ENCODE measurements at places on chromosomes 13 and 19.

GRCh38 chr19:43318203-43318602 lies 35.3 kb upstream of the CD177 start:
- DNase-seq, result no peak

GRCh38 chr13:48862572-48862971 lies 113.1 kb upstream of the FNDC3A start:
- no peak for DNase-seq

DNA sequence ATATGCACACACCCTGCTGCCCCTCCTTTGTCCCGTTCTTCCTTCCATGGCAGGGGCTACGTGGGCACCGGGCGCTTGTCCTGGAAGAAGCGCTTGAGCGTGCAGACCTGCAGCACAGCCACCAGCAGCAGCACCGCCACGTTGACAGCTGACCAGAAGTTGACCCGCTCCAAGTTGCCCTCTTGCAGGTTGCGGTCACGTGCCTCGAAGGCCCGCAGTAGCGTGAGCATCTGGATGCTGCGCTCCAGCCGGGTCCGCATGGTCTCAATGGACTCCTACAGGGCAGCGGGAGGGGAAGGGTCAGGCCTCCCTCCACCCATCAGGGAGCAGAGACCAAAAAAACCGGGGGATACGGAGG lies 3.1 kb downstream of the TMED1 start:
- no peak for DNase-seq

DNA sequence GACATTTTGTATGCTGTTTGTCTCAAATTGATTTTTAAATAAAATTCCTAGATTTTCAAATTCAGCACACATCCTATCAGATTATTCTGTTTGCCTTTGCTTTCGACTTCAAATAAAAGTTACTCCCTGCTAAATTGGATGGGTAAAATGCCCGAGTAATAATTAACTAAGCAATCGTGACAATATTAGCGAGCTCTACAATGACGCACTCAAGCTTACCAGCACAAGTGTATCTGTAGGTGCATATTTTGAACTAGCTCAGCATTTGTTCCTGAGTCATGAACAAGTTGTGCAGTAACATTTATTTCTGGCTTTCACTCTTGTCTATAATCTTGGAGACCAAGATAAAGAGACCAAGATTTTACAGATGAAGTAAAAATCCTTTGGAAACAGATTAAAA lies 113.4 kb downstream of the UBL3 start:
- DNase-seq, result no peak

- no peak for DNase-seq
Observed at GRCh38 chr19:31538879-31539278, 189.6 kb upstream of the TSHZ3 start.

- DNase-seq, result no peak
Observed at GRCh38 chr19:30802424-30803013, 430.3 kb downstream of the ZNF536 start.

- DNase-seq, result no peak
Observed at GRCh38 chr19:8458380-8458779, 13.6 kb downstream of the HNRNPM start.

GRCh38 chr13:69010789-69011188 lies 1096.8 kb upstream of the ATXN8OS start:
- no peak for DNase-seq

DNA sequence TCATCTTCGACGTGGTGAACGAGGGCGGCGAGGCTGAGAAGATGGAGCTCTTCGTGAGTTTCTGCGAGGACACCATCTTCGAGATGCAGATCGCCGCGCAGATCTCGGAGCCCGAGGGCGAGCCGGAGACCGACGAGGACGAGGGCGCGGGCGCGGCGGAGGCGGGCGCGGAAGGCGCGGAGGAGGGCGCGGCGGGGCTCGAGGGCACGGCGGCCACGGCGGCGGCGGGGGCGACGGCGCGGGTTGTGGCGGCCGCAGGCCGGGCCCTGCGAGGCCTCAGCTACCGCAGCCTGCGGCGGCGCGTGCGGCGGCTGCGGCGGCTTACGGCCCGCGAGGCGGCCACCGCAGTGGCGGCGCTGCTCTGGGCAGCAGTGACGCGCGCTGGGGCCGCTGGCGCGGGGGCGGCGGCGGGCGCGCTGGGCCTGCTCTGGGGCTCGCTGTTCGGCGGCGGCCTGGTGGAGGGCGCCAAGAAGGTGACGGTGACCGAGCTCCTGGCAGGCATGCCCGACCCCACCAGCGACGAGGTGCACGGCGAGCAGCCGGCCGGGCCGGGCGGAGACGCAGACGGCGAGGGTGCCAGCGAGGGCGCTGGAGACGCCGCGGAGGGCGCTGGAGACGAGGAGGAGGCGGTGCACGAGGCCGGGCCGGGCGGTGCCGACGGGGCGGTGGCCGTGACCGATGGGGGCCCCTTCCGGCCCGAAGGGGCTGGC lies 52.6 kb downstream of the MAP4K1 start:
- DNase-seq, result peak; percentile 24

- no peak for DNase-seq
Observed at GRCh38 chr19:29753190-29753933, 38.3 kb upstream of the C19orf12 start.

DNA sequence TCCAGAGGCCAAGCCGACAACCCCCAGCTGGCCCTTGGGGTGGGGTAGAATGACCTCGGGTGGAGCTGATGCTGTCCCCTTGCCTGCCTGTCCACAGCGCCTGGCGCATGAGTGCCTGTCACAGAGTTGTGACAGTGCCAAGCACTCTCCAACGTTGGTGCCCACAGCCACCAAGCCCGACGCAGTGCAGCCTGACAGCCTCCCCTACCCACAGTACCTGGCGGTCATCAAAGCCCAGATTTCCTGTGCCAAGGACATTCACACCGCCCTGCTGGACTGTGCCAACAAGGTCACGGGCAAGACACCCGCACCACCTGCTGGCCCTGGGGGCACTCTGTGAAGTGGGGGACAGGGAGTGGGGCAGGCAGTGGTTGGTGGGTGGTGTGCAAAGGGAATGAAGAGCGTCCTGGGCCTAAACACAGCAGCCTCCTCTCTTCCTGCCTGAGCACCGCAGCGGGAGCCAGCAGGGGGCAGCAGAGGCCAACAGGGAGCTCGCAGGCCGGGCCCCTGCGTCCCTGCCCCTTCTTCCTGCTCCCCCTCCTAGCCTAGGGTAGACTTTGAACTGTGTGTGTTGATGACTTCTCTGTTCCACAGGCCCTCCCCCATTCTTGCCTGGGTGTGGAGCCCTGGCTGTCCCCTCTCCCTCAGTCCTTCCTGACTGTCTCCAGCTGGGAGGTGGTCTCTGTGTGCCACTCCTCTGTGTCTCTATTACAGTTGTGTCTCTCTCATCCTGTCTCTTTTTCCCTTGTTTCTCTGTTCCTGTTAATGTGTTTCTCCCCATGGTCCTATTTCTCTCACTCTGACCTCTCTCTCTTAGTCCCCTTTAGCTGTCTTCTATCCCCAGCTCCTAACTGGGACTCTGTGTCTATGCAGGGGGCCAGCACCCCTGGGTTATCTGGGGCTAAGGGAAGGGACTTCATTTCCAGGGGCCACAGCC lies 6.5 kb downstream of the MED29 start:
- DNase-seq, result peak; percentile 94

- DNase-seq, result no peak
Observed at GRCh38 chr13:109253316-109253715, 533.1 kb downstream of the IRS2 start.

DNA sequence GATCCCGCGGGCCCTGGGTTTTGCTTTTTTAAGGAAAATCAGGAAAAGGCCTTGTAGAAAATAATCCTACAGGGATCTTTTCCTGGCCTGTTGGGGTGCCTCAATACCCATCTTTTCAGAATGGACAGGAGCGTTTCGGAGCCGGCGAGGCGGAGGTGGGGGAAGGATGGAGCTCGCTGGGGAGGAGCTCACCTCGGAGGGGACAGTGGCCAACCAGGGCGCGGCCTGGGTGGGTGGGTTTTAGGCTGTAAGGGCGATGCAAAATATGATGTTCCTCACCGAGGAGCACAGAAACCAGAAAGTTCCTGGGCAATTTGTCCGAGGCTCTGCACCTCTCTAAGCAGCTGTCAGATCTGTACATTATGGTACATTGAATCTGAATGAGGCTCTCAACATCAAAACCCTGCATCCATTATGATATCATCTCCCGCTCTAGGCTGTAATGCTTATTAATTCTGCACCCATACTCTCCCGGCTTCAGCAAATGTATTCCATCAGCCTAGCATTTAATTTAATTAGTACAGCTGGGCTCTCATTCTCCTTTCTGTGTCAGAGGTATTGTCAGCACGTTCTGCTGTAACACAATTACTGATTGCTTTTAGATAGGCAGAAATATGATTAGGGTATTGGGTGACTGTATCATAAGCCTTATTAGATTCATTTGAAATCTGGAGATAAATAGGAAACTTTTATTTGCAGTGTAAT lies 90.3 kb upstream of the SOX1 start:
- no peak for DNase-seq

- no peak for DNase-seq
Observed at GRCh38 chr19:36215276-36216123, 594 bp downstream of the ZNF146 start.

DNA sequence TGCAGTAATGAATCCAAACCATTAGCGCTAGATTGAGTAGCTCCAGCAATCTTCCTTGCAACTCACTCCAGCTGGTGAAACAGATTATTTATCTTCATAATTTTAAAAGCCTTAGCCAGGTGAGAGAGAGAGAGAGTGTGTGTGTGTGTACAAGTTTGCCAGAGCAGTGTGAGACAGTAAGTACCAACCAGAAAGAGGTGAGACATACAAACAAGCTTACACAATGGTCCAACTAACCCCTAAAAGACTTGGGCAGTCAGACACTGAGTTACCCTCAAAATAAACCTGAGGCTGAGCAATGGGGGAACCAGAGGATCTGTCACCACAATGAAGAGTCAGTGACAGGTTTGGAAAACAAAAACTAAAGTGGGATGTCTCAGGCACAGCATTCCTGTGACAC lies 8.1 kb upstream of the THSD1 start:
- no peak for DNase-seq

- no peak for DNase-seq
Observed at GRCh38 chr19:54803410-54803809, at the start of gene KIR2DL4. Gene KIR2DL4, plus strand, starts transcription at chr19:54803610. Its CDS starts 42 bp downstream, at chr19:54803652.

- no peak for DNase-seq
Observed at GRCh38 chr13:46687810-46688209, 109.2 kb downstream of the ESD start.

DNA sequence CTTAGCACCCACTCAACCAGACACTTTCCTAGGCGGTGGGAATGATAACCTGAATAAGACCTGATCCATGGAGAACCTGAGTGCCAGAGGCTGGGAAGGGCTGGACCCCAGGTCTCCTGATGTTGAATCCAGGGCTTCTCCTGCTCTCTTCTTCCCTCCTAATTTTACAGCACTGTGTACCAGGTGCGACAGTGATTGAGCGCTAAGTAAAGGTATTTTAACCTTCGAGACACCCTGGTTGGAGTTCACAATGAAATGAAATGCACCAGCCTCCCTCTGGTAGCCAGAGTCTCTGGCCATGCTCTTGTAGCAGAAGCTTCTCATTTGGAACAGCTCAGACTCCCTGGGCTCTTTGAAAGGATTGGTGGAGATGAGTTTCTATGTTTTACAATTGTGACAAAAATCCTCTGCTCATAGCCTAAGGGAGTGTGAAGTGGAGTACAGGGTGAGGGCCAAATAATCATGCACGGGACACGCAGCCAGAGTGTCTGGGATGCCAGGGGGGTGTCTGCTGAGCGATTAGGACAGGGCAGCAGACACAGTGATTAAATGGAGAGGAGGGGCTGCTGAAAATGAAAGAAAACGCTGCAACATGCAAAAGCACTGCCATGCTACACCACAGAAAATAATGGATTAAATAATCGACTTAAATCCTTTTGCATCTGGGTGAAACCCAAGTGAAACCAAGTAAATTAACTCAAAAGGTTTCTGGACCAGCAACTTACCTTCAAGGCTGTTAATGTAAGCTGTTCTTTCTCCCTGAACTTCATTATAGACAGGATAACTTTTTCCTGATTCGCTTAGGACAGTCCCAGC lies 83.8 kb downstream of the FAM216B start:
- no peak for DNase-seq

- no peak for DNase-seq
Observed at GRCh38 chr19:5994405-5995165, 16.6 kb upstream of the RANBP3 start.

- DNase-seq, result no peak
Observed at GRCh38 chr13:82294226-82294625, 1588.0 kb downstream of the SLITRK1 start.

DNA sequence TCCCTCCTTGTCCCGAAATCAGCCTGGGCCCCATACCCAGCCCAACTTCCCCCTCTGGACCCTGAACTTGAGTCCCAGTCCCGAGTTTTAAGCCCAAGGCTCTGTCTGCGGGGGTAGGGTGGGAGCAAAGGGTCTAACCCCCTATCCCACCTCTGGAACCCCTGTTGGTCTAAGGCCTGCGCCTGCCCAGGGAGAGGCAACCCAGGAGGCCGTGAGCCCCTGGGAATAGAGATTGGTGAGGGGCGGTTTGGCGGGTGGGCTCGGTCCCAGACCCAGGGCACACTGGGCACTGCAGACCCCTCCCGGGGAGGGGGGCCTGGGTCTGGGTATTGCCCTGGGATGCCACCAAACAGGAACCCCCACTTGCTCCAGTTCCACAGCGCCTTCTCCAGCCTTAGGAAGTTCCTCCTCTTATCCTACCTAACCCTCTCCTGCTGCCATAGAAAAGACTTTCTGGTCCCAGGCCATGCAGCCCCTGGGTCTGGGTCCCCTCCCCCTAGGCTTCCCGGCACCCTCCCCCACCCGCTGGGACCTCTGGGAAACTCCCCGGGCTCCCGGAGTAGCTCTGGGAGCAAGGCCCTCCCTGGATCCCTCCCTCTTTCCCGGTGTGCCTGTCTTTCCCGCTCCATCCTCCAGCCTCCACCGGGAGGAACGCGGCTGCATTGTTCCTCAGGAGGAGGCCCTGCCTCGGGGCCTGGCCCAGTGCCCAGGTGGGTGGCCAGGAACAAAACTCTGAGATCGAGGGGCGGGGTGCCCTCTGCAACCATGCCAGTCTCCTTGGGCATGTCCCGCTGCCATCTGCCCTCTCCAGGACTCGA lies 33.6 kb upstream of the NANOS3 start:
- DNase-seq, result no peak

DNA sequence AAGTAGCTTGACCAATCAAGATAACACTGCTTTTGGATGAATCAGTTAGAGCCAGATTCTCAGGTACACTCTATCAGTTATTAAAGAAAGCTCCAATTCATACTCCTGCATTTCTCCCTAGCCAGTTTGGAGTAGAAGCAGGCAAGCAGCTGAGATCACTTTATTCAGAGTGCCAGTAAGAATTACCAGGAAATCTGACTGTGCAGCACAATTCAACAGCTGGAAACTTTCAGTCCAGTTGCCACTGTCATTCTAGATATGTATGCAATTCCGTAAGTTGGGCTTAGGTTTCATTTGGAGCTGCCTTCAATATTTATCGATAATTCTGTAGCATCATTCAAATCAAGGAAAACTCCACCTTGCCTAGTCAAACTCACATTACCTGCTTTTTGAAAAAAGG lies 2625.6 kb upstream of the PCDH20 start:
- DNase-seq, result no peak

DNA sequence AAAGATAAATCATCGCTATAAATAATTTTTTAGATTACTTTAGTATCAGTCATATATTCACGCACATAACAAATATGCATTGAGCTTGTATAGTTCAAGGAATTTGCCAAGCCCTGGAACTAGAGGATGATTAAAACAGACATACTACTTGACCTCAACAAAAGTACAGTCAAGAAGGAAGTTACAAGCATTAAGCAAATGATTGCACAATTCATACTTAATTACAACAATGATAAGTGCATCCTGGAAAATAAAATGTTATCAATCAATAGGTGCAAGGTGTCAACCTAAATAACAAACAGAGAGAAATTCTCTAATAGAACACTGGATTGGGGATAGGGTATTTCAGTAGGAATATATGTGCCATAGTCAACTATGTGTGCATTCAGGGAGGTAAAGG lies 491.2 kb downstream of the GPC5 start:
- no peak for DNase-seq

- no peak for DNase-seq
Observed at GRCh38 chr19:33508941-33509614, 12.5 kb downstream of the PEPD start.
